Stimulated activated CD8-positive, alpha-beta memory T cell treated with anti-CD3 and anti-CD28 coated beads, Interleukin-7, amount 100 ng/mL, for 1 hour (primary cell): ENCODE measurements at places on chromosomes 4 and X.

DNA sequence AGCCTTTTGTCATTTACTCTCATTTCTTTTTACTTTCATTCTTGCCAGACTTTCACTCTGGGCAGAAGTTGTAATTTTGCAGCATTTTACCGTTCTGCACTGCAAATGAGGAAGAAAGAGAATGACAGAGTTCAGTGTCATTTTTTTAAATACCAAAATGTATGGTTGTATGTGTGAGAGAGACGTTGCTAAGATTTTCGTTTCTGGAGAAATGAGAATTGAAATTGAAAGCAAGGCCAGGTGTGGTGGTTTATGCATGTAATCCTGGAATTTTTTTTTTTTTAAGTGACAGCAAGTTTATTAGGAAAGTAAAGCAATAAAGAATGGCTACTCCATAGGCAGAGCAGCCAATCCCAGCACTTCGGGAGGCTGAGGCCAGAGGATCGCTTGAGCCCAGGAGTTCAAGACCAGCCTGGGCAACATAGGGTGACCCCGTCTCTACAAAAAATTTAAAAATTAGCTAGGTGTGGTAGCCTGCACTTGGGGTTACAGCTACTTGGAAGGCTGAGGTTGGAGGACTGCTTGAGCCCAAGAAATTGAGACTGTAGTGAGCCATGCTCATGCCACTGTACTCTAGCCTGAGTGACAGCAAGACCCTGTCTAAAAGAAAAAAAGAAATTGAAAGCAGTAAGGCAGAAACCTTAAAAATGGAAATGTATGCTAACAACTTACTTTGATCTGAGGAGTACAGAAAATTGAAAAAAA is 12.9 kb downstream of the DCK start:
- no peak for DNase-seq

DNA sequence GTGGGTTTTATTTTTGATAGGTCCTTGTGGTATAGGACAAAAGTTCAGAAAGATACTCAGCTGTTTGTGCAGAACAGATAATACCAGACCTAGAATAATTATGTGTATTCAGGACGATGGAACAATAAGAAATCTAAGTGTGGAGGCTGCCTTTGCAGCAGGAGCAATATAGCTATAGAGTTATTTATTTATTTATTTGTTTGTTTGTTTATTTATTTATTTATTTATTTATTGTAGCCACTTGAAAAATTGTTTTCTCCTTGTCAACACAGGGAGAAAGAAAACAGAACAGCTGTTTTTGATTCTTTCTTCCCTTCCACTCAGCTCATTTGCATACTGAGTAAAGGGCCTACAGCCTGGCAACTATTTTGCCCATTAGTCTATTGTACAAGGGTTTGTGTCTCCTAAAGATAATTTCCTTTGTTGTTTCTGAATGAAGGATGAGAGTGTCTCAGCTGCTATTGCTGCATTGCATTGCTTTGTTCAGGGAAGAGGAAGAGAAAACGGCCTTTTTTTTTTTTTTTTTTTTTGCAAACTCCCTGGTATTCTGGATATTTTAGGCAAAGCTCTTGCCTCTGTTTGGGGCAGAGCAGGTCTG is 56.0 kb upstream of the ESX1 start:
- DNase-seq: no peak

GRCh38 chrX:40109288-40110008 is 11.7 kb upstream of the BCOR start:
- no peak for DNase-seq

DNA sequence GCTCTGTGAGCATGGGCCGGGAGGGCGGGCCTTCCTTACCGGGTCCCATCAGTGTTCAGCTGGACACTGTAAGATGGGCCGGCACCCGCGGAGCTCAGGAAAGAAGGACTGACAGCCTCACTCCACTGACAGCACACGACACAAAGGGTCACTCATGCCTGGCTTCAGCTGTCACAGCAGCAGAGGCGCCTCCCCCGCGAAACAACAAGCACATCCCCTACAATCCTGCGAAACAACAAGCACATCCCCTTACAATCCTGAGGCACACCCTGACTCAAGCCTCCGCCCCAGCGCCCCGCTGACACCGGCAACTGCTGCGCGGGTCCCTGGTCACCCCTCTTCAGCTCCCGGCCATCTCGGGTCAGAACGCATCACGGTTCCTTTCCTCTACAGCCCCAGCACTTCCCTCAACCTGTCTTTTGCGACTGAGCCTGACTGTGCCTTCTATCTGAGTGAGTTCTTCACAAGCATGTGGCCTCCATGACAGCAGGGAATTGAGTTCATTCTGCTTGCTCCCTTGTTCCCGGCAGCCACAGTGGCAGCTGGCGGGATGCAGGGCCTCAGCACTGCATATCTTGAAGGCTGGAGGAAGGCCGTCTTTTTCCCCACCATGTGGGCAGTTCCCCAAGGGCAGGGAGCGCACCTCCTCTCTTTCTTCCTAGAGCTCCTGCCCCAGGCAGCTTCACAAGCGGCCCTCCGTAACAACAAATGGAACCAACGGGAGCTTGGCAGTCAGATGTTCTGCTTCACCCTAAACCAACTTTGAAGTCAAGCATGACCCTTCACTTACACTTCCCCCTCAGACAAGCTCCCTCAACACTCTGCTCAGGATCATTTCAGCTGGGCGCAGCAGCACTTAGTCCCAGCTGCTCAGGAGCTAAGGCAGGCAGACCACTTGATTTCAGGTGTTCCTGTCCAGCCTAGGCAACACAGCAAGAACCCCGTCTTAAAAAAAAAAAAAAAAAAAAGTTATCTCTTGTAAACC is 39.6 kb downstream of the SCD5 start:
- DNase-seq: no peak

DNA sequence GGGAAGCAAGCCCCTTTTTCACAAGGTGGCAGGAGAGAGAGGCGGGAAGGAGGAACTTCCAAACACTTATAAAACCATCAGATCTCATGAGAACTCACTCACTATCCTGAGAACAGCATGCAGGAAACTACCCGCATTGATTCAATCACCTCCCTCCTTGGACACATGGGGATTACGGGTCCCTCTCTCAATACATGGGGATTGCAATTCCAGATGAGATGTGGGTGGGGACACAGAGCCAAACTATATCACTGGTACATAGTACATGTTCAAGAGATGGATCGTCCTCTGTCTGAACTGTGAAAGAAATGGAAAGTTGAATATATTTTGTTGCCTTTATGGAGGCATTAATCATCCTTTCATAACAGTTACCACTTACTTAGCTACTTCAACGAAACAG is 12.8 kb downstream of the EREG start:
- no peak for DNase-seq

DNA sequence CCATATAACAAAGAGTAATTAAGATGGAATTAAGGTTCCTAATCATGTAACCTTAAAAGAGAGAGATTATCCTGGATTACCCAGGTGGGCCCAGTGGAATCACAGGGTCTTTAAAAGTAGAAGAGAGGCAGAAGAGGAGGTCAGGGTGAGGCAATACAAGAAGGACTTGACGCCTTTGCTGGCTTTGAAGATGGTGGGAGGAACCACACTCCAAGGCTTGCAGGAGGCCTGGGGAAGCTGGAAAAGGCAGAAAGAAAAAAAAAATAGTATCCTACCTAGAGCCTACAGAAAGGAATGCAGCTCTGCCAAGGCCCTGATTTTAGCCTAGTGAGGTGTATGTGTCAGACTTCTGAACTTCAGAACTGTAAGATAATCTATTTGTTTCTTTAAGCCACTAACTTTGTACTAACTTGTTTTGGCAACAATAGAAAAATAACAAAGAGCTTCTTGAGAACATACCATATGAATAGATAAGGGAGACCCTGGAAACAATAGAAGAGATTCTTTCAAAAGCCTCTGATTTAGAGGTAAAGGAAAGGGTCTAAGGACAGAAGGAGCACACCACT is 229.9 kb upstream of the TTC29 start:
- DNase-seq: no peak

- no peak for DNase-seq
Measured at GRCh38 chr4:165204462-165204830, 2.9 kb upstream of the KLHL2 start.

- no peak for DNase-seq
Measured at GRCh38 chr4:6957994-6958393, 48.4 kb downstream of the TBC1D14 start.

- DNase-seq: no peak
Measured at GRCh38 chrX:25534091-25534490, 518.3 kb upstream of the ARX start.

DNA sequence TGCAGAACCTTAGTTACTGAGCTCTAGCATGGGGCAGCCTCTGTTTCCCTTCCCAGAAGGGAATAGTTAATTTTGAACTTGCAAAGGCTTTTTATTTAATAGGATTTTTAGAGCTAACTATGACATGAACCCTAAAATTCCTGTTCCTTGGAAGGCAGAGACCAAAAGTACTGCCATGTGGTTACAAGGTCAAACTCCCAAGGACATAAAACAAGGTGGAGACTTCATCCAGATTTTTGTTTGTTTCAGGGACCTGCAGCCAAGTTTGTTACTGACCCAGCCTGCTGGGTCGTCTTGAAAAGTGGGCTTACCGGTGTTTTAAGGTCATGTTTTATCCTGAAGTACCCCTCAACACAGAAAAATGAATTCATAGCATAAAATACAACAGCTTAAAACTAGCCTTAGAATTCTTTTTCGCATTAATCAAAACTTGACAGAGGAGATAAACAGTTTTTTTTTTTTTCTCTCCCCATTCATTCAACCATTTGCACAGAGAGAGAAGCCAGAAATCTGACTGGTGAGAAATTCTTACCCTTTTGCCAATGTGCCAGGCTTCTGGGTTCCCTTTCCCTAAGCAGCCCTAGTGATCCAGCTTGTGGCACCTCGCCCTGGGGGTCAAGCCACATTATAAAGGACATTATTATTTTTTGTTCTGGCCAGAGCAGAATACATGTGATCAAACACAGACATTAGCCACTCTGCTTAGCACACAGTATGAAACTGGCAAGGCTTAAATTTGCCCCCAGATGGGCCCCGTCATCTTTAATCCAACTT is 21.5 kb upstream of the GRPEL1 start:
- no peak for DNase-seq

DNA sequence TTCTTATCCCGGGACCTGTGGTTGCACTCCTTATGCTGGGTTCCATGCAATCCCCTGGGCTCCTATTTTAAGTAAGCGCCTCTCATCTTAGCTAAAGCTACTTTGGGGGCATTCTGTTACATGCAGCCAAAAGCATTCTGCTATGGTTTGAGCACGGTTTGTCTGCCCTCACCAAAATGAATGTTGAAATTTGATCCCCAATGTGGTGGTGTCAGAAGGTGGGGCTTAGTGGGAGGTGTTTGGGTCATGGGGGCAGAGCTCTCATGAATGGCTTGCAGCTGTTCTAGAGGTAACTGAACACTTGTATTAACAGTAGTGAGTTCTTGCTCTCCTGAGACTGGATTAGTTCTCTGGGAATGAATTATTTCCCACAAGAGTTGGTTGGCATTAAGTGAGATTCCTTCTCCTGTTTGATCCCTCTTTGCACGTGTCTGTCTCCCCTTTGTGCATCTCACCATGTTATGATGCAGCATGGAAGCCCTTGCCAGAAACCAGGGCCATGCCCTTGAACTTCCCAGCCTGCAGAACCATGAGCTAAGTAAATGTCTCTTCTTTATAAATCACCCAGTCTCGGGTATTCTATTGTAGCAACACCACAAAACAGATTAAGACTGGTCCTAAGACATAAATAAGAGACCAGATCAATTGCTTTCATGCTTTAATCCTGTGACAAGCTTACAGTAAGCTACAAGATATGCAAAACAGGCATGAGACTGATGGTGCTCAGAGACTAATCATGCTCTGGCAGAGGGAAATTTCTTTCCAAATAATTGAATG is 141.8 kb downstream of the TSPAN5 start:
- no peak for DNase-seq

- DNase-seq: no peak
Measured at GRCh38 chr4:87038837-87039615, 104.2 kb downstream of the AFF1 start.

DNA sequence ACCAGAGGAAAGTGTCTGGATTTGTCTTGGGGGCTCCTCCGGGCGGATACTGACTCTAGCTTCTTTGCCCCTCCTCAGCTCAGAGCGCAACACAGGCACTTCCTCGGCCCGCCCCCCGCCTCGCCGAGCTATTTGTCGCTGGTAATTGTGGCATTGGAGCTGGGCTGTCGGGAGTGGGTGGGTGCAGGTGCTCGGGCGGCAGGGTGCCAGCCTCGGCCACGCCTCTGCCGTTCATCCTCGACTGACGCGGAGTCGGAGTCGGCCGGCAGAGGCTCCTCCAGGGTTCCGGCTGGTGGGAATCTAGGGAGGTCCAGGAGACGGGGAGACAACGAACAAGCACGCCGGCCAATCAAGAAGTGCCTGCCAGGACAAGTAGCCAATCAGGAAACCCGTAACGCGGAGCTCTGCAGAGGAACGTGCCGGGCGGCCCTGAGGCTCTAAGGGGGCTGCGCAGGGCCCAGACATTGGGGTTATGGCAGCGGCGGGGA is 3.9 kb upstream of the SYN1 start:
- no peak for DNase-seq

- DNase-seq: peak; percentile 49
Measured at GRCh38 chrX:154369449-154370299, 4.8 kb downstream of the FLNA start.

GRCh38 chr4:123418351-123418931 is 21.8 kb downstream of the SPRY1 start:
- DNase-seq: no peak
